Brain (organoid and tissue), 16 donors: ENCODE measurements at places on chromosomes 5 and 9. TPM values are rescaled to one million over a fixed set of nuclear protein-coding genes. Genes with fewer than 3 reads are reported as not detected.

ANP32B gene
- polyA plus RNA-seq, result 234 TPM

PAPPA gene
- not detected for polyA plus RNA-seq

ENTPD2 gene
- 66.8 TPM for polyA plus RNA-seq

SLC35A4 gene
- 67.1 TPM for polyA plus RNA-seq

MEGF10 gene
- 7.4 TPM for polyA plus RNA-seq

BTNL3 gene
- polyA plus RNA-seq, result not detected

NOP16 gene
- 13.1 TPM for polyA plus RNA-seq

GRM6 gene
- polyA plus RNA-seq, result not detected

NRARP gene
- polyA plus RNA-seq, result 3.9 TPM

NREP gene
- polyA plus RNA-seq, result 283 TPM

SOHLH1 gene
- polyA plus RNA-seq, result 3.9 TPM

SH3GL2 gene
- polyA plus RNA-seq, result 58.4 TPM

OMD gene
- 0.34 TPM for polyA plus RNA-seq

ELP1 gene
- polyA plus RNA-seq, result 31.3 TPM

AQP3 gene
- 0.90 TPM for polyA plus RNA-seq

RECK gene
- 2.5 TPM for polyA plus RNA-seq

AK8 gene
- polyA plus RNA-seq, result 4.6 TPM

IL4 gene
- not detected for polyA plus RNA-seq

NMUR2 gene
- not detected for polyA plus RNA-seq

SMIM27 gene
- polyA plus RNA-seq, result 44.9 TPM

PCDHGC3 gene
- 246 TPM for polyA plus RNA-seq

IL13 gene
- not detected for polyA plus RNA-seq

SLC25A2 gene
- not detected for polyA plus RNA-seq

PTPRD gene
- polyA plus RNA-seq, result 15.2 TPM

HAPLN1 gene
- 0.39 TPM for polyA plus RNA-seq

ZBED3 gene
- polyA plus RNA-seq, result 13.8 TPM

LIX1 gene
- polyA plus RNA-seq, result 3.0 TPM
